ENCODE measurements at places on chromosomes 6 and 20.
A peak's percentile ranks its signal among the peaks of the same experiment; 100 is the strongest.

DNA sequence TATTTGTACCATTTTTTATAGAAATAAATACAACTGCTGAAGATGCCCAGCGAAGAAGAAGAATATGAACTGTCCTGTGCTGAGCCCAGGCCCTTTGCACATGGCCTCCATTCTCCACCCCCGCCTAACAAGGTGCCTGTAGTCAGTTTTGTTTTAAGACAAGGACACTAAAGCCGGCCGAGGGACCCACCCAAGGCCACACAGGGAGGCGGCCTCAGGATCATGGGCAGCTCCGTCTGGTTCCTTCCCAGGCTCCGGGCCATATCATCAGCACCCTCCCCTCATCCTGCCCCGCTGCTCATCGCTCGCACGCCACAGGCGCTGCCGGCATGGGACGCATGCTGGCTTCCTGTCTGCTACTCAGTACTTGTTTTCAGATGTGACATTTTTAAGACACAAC, 21.3 kb downstream of the PSMG4 start:
- DNase-seq = no peak

DNA sequence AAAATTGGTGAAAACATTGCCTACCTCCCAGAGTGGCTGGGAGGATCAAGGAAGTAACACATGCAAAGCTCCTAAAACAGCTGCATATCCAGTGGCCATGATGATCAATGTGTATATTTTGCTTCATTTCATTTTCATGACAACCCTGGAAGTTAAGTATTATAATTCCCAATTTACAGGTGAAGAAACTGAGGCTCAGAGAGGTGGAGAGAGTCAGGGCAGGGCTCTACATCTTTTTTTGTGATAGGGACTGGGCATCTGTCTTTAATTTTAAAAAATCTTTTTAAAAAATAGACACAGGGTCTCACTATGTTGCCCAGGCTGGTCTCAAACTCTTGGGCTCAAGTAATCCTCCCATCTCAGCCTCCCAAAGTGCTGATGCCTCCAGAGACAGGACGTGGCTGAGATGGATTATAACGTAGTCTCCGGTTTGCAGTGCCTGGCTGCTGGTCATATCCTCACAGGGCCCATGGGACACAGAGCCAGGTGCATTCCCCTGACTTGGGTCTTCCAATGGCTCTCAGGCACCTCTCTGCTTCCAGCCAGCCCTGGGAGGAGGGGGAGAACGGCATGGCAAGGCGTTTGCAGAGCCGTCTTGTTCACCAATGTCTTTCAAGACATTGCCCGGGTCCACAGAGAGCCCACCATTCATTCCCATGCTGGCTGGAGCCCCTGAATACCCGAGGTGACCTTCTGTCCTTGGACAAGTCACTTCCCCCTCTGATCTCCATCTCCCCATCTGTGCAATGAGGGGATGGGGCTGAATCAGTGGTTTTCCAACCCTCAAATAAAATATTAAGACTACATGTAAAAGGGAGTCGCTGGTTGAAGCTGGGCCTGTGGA, 38.3 kb downstream of the HNF4A start:
- DNase-seq = no peak

GRCh38 chr20:48919882-48920526, 1.5 kb upstream of the ARFGEF2 start:
- no peak for DNase-seq

DNA sequence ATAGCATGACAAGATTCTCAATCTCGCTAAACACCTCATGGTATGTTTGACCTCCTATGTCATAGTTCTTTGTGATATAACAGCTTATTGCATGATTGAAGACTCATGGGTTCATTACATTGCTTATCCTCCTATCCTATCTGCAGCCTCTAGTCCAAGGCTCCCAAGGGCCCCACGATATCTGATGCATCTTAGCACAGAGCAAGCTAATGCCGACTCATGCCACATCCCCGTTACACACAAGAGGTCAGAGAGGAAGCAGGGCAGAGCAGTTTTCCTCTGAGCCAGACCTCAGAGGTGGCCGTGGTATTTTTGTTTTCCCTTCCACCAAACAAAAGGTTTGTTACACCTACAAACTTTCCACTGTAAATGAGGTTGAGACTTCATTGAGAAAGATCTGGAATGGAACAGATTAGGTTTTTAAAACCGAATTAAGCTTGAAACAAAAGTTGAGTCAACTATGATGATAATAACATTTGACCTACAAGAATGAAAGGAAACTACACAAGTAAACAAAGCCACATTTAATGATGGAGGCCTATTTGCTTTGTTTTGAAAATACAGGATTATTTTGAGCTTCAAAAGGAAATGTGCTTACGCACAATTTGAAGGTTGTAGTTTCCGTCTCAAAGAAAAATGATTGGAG, 133.9 kb upstream of the MYLIP start:
- no peak for DNase-seq

DNA sequence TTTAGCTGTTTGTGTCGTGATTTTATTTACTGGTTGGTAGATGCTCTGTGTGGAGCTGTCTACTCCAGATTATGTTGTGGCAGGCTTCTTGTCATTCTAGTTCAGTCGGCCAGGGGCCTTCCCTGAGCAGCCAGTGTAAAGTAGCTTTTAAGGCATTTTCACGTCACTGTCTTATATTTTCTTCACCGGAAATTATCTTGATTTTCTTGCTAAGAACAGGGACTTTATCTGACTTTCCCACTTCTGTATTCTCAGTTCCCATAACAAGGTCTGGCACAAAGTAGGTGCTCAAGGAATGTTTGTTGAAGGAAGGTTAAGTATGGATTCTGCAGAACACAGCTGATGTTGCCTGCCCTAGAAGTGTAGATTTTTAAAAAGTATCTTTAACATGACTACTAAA, 868 bp downstream of the LTV1 start:
- DNase-seq = no peak

GRCh38 chr6:89797317-89797716, 22.3 kb downstream of the MDN1 start:
- no peak for DNase-seq

DNA sequence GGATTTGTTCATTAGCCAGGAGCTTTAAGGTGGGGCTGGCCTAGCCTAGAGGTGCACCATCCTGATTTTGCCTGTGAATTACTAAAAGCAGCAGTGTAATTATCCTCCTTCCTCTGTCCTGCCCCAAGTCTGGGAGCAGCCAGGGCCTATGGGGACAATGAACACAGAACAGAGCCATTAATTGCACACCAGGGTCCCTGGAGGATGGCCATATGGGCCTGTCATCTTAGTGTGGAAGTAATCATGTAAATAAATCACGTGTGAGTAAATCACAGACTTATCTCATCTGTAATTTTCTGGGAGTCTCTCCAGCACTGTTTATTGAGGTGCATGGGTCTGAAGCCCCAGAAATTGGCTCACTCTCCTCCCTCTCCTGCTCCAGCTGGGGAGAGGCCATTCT, 176.3 kb downstream of the LRFN2 start:
- no peak for DNase-seq

DNA sequence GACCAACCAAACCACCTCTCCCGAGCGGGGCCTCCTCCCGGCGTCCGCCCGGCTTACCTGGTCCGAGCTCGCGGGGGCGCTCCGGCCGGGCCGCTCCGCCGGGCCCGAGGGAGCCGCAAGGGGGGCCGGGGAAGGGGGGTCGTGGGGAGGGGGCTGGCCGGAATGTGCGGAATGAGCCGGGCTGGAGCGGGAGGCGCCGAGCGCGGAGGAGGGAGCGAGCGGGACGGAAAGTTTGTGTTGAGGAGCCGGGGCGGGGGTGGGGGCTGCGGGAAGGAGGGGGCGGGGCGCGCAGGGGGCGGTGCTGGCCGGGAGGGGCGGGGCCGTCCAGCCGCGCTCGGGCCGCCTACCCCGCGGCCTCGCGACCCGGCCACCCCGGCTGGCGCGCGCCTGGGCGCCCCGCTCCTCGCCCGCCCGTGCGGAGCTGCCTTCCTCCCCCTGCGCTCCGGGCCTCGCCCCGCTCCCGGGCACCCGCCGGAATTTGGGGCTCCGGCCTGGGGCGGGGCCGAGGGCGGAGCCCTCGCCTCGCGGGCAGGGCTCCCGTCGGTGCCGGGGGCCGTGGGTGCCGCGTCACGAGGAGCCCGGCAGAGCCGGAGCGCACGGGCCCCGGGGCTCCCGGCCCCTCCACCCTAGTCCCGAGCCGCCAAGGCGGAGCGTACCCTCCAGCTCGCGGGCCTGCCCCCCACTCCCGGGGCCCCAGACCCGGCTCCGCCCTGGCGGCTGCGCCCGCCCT, at the start of gene TEAD3:
Gene TEAD3, minus strand, starts transcription at position 239 of the 730 bp plus-strand sequence.
- DNase-seq = no peak

- no peak for DNase-seq
These were observed at the start of gene NKAIN4 for GRCh38 chr20:63254232-63254605. Gene NKAIN4 (minus strand): TSS chr20:63254463. CDS start chr20:63254450, 13 bp downstream.

- DNase-seq = no peak
These were observed 60.5 kb downstream of the CD164 start for GRCh38 chr6:109321752-109322151.

GRCh38 chr6:79671600-79672266, 40.6 kb downstream of the SH3BGRL2 start:
- DNase-seq = no peak

- DNase-seq = no peak
These were observed 18.1 kb downstream of the PTPRA start for GRCh38 chr20:2891343-2891742.

DNA sequence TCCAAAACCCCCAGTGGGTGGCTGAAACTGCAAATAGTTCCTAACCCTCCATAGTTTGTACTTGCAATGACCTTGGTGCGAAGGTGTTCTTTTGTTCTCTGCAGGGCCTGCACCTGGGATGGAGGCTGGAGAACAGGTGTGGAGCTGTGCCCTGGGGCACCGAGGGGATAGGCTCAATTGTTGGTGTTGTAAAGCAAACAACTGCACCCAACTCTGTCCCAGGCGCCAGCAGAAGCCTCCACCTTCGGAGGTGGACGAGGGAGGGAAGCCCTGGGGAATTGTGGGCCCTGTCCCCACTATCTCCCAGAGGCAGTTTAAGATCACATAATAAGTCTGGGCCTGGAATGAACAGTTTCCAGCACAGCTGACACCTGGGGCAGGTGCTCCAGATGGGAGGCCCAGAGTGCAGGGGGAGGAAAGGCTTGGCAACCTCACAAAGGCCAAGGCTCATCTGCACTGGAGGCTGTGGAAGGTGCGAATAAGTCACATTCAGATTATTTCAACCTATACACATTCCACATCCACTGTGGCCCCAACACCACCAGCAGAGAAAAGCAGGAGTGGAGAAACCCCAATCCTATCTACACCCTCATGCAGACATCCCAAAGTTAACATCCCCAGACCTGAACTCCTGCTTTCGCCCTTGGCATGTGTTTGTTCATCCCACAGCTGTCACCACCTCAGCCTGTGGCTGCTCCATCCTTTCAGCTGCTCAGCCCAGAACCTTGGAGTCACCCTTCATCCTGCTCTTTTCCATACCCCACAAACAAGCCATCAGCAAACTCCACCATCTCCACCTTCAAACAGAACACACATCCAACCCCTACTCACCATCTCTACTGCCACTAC, 12.3 kb upstream of the CBFA2T2 start:
- no peak for DNase-seq

GRCh38 chr6:53484476-53485280, 60.2 kb downstream of the GCLC start:
- DNase-seq = peak; percentile 77

DNA sequence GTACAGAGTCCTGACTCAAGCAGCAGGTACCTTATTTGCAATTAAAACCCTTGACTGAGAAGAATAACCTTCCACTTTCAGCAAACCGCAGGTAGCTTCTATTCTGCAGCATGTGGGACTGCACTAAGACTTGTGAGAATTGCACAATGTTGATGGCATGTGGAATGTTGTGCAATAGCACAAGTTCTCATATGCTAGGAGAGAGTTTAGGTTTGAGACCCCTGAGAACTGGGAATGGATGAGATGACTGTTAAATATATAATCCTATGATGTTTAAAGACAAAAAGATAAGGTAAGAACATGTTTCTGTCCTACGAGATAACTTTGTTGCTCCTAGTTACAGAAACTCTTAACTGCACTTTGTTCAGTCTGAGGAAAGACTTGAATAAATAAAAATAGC, 194.6 kb downstream of the OTOR start:
- DNase-seq = no peak

- DNase-seq = no peak
These were observed at the start of gene HIVEP1 for GRCh38 chr6:12012038-12012557. Gene HIVEP1 (plus strand): TSS chr6:12012312. CDS start chr6:12015629, 3,317 bp downstream.

DNA sequence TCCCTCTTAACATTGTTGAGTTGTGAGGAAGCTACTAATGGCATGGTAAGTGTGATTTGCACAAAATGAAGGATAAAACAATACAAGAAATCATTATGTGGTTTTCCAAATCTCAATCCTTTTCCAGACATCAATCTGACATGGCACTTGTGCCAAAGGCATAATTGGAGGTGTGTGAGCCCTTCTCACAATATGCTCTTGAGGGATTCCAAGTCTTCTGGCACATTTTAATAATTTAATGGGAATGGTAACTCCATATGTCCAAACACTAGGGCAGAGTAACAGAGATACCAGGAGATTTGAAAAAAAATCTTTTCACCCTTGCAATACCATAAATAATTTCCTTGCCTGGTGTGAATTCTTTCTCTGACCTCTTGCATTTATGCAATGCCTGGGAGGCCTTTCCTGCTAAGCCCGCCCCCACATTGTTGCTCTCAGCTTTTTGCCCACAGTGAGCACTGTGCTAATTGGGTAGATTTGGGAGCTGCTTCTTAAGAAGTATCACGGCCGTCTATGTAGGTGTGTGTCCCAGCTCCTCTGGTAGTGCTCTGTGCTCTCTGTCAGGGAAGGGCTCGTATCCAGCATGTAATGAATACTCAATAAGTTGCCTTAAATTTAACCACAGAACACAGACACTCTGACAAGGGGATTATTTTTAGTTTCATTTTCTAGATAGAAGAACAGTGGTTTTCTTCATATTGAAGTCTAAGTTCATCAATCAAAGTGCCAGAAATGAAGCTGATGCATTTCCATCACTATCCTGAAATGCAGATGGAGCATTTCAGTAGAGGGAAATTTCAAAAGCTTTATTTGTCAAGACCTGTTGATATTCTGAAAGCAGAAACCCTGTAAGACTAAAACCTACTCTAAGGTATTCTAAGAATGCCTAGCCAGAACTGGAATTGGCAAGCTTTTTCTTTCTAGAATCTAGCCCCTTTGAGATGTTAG, 54.4 kb upstream of the CEP85L start:
- peak; percentile 34 for DNase-seq
